ENCODE measurements at places on chromosomes 13 and 19.
A peak's percentile ranks its signal among the peaks of the same experiment; 100 is the strongest.

DNA sequence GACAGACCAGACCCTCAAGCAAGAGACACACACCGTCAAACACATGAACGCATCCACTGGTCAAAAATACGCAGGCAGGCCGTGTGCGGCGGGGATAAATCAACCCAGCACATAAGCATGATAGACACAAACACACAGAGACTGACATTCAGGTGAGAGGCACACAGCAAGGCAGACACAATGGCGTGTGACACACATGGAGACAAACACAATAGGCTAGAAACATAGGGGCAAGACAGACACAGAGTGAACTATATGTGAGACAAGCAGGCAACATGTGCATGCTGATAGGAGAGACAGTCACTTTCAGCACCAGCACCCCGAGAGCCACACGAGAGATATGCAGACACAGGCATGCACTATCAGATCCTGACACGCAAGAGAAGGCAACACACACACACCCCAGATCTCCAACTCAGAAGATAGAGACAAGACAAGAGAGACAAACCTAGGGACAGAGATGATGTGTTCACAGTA is 6.9 kb upstream of the JUNB start:
- DNase-seq, result peak; percentile 46

DNA sequence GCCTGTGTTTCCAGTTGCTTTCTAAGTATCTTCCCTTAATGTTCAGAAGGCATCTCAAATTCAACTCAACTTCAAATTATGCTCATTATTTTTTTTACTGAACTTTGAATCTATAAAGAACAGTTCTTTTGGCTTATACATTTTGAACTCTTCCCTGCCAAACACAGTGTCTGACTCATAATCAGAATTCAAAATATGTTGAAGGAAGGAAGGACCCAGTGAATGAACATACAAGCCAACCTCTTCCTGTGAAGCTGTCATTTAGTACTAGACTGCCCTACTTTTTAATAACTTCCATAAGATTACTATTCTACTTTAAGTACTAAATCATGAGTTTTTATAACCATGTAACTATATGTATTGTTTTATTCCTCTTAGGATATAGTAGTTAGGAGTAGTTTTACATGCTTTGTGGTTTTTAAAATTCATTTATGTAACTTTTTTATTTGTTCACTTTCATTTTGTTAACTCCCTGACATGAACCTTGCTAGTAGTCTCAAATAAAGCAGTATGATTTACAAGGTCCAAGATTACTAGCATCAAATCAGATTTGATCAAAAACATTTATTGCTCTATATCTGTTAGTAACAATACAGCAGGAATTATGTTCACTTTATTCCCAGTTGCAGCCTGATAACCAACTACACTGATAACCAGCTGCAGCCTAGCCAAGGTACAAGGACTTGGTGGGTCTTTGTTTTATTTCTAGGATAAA is 6.4 kb downstream of the NUDT15 start:
- DNase-seq, result no peak

DNA sequence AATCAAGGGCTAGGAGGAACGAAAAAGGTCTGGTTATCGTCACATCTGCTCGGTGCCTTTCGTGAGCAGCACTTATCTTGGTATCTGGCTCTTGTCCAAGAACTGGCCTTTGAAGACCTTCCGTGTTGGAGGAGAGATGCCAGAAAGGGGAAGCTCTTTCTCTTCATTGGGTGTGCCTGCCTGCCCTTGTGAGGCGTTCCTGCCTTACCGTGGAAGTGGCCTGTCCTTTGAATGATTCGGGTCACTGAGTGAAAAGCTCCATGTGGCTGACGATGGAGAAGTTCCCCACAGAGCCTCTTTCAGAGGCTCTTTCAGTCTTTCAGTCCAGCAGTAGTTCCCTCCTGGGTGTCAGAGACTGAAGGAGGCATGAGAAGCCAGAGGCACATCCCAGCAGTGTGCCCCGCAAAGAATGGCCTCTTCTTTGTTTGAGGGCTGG is 121.5 kb upstream of the SLC10A2 start:
- DNase-seq, result no peak

GRCh38 chr19:10471909-10472308 is 31.2 kb downstream of the KEAP1 start:
- peak; percentile 72 for DNase-seq

GRCh38 chr13:58165617-58166016 is 534.1 kb downstream of the PCDH17 start:
- DNase-seq, result no peak

DNA sequence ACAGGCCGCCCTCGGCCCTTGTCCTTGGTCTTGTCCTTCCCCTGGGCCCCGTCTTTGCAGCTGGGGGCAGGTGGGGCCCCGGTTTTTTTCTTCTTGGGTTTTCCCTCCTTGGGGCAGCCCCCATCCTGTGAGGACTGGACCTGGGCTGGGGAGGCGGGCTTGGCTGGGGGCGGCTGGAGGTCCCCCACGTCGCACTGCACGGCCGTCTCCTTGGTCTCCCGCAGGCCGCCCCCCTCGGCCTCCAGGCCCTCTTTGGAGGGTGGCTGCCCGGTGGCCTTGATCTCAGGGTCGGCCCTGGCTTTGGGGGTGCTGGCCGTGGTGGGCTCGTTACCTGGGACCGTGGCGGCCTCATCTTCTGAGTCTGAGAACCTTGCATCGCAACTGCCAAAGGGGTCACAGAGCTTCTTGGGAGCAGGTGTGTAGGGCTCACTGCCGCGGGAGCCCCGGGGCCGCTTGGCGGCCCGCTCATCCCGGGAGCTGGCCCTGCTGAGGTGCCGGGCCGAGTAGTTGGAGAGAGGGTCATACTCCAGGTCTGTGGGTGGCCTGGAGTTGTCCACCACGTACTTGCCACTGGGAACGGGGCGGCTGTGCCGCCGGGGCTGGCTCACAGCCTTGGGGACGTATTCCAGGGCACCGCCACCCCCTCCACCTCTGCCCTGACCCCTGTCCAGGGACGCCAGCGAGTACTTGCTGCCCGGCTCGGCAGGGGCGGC is 15.6 kb upstream of the ATP8B3 start:
- DNase-seq, result no peak

- DNase-seq, result peak; percentile 67
These were observed 1308.4 kb downstream of the SLITRK5 start for GRCh38 chr13:88979465-88980175.

- DNase-seq, result no peak
These were observed 313.3 kb downstream of the DCLK1 start for GRCh38 chr13:35817642-35818607.

Measured in Karpas-422 (cell line).